ENCODE measurements at places on chromosomes 3 and 15. TPM values are rescaled to one million over a fixed set of nuclear protein-coding genes. Genes with fewer than 3 reads are reported as not detected.

Gene EPHA3
- not detected for polyA plus RNA-seq

Gene ACKR2
- polyA plus RNA-seq, result 2.6 TPM

Gene AGBL1
- polyA plus RNA-seq, result 0.01 TPM

Gene NR1I2
- polyA plus RNA-seq, result 8.8 TPM

Gene SPTSSB
- 2.4 TPM for polyA plus RNA-seq

Gene CPA3
- polyA plus RNA-seq, result not detected

Gene TNNC1
- polyA plus RNA-seq, result 36.4 TPM

Gene FRMD5
- polyA plus RNA-seq, result 1.5 TPM

Gene MESP2
- not detected for polyA plus RNA-seq

Gene XIRP1
- polyA plus RNA-seq, result not detected

Gene GABRR3
- 0.83 TPM for polyA plus RNA-seq

- no peak overlapping the region for H3K4me3 ChIP-seq
- no peak overlapping the region for H3K27ac ChIP-seq
- H3K27me3 ChIP-seq, result no peaks in the 10 kb centered on the region
- no peaks in the 10 kb centered on the region for H3K4me1 ChIP-seq
- DNase-seq, result no peak
Observed at GRCh38 chr3:117074826-117075225, 365.2 kb downstream of the TUSC7 start.

DNA sequence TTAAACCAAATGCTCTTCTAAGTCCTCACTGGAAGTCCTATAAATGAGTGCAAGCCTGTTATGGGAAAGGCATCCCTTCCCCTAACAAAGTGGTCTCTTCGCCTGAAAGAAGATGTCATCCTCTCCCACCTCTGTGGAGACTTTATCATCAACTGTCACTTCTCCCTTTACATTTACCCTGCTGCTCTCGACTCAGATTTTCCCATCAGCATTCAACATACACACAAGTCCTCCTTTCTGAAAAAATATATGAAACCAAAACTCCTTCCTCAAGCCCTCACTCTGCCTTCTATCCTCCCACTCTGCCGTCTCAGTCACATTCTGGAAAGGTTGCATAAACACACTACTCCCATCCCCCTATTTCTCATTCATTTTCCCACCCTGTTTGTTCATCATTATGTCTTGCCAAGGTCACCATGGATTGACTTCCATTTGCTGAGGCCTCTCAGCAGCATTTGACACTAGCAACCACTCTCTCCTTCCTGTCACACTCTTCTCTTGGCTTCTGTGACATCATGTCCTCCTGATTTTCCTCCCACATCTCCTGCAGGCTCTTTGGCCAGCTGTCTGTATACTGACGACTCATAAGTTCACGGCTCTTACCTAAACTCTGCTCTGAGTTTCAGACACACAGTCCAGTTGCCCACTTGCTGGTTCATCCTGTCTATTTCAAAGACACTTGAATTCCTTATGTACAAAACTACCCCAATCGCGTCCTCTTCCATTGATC, 70.3 kb upstream of the SMAD3 start:
- no peaks in the 10 kb centered on the region for H3K36me3 ChIP-seq
- H3K27ac ChIP-seq, result no peak overlapping the region
- peaks cover 43% of the 10 kb centered on the region for H3K4me1 ChIP-seq
- no peaks in the 10 kb centered on the region for H3K27me3 ChIP-seq
- H3K4me3 ChIP-seq, result no peak overlapping the region

DNA sequence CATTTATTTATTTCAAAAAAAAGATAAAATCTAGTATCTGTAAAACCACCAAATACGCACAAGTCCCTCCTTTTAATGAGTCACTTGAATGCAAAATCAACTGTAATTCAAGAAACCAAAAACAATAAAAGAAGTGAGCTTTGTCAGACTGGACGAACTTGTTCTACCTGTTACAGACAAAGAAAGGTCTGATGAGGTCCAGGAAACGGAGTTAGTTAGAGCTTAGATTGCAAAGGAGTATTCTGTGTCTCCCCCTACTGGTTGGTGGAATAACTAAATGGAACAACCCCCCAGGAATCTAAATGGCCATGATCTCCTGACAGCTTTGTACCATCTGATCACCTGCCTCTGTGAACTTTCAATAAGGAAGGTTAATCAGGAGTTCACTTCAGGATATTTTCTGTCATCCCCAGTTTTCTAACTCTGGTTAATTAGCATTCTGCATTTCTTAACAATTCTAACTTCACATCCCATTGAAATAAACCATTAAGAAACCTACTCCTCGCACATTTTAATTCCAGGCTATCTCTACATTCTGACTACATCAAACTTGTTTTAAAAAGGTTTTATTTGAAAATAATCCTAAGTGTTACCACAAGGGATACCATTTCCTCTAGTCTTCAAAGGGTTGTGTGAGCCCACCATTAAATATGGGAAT, 333.0 kb upstream of the SATB1 start:
- no peaks in the 10 kb centered on the region for H3K27me3 ChIP-seq
- no peaks in the 10 kb centered on the region for H3K36me3 ChIP-seq
- H3K27ac ChIP-seq, result no peak overlapping the region
- DNase-seq, result peak; percentile 47

- no peak for DNase-seq
- H3K4me3 ChIP-seq, result no peak overlapping the region
- no peak overlapping the region for H3K27ac ChIP-seq
- H3K36me3 ChIP-seq, result no peaks in the 10 kb centered on the region
Observed at GRCh38 chr15:82553846-82554245, 13.6 kb upstream of the RPS17 start.

DNA sequence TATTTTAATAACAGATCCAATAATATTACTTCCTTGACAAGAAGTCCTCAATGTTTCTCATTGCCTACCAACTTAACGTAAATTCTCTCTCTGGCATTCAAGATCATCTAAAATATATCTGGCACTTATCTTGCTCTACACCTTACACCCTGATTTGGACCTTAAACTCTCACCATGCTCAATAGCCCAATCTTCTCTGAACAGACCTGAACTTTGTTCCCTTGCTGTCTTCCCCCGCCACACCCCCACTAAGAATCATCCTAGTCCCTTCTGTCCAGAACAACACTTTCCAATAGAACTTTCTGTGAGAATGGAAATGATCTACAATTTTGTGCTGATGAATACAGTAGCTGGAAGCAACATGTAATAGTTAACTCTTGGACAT, 44.9 kb downstream of the P2RY1 start:
- no peak overlapping the region for H3K27ac ChIP-seq
- DNase-seq, result no peak
- no peaks in the 10 kb centered on the region for H3K4me1 ChIP-seq
- H3K36me3 ChIP-seq, result no peaks in the 10 kb centered on the region
- H3K4me3 ChIP-seq, result no peak overlapping the region

DNA sequence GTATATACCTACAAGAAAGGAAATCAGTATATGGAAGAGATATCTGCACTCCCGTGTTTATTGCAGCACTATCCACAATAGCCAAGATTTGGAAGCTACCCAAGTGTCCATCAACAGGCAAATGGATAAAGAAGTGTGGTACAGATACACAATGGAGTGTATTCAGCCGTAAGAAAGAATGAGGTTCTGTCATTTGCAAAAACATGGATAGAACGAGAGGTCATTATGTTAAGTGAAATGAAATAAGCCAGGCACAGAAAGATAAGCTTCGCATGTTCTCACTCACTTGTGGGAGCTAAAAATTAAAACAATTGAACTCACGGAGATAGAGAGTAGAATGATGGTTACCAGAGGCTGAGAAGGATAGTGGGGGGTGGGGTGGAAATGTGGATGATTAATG, 53.1 kb downstream of the FAM81A start:
- H3K4me3 ChIP-seq, result no peak overlapping the region
- H3K27ac ChIP-seq, result no peak overlapping the region
- no peaks in the 10 kb centered on the region for H3K36me3 ChIP-seq
- H3K4me1 ChIP-seq, result peaks cover 12% of the 10 kb centered on the region
- 0 out of 3 replicates have a peak, but pooled peaks cover 3% of the 10 kb centered on the region for H3K27me3 ChIP-seq

GRCh38 chr3:149188494-149188893, 33.1 kb downstream of the CP start:
- no peak for DNase-seq
- H3K36me3 ChIP-seq, result peaks cover 60% of the 10 kb centered on the region
- H3K4me3 ChIP-seq, result no peak overlapping the region
- no peaks in the 10 kb centered on the region for H3K4me1 ChIP-seq
- no peaks in the 10 kb centered on the region for H3K27me3 ChIP-seq
- no peak overlapping the region for H3K27ac ChIP-seq

DNA sequence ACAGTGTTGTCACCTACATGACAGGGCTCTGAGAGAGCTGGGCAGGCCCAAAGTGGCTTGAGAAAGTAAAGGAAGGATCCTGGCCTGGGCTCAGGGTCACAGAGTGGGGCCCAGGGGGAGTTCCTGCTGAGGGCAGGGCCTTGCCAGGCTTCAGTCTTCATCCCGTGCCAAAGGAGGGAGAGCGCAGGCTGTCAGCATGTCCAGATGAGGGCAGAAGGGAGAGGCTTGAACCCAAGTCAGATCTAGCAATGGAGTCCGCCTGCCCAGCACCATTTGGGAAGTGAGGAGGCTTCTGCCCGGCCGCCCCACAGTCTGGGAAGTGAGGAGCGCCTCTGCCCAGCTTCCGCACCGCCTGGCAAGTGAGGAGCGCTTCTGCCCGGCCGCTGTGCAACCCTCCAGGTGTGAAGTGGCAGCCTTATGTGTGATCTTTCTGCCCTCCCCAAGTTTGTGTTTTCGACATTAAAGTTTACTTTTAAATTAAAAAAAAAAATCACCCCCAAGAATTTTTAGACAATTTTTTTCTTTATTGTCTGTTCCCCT, 303.6 kb upstream of the PROK2 start:
- H3K27me3 ChIP-seq, result no peaks in the 10 kb centered on the region
- H3K4me3 ChIP-seq, result no peak overlapping the region
- H3K4me1 ChIP-seq, result no peaks in the 10 kb centered on the region
- H3K36me3 ChIP-seq, result no peaks in the 10 kb centered on the region
- DNase-seq, result no peak

DNA sequence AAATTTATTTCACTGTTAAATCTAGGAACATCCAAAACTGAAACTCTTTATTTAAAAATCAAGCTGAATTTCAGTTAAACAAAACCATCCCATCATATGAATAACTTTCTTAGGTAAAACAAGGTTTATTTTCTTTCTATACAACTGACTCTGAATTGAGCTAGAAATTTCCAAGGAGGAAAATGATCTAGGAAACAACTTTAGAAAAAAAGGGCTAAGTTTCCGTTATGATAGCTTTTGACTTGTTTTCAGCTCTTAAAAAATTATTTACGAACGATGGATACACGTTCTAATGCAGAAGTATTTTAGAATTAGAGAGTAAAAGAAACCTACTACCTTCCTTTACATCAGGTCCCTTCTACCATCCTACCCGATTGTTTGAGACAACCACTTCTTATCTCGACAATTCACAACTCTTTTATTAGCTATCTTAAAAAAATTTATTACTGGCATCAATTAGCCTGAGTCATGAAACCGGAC, 1.8 kb upstream of the IGF1R start:
- H3K36me3 ChIP-seq, result no peaks in the 10 kb centered on the region
- no peak overlapping the region for H3K27ac ChIP-seq
- no peak for DNase-seq
- H3K27me3 ChIP-seq, result peaks cover 1% of the 10 kb centered on the region

- H3K36me3 ChIP-seq, result no peaks in the 10 kb centered on the region
- H3K4me3 ChIP-seq, result no peak overlapping the region
- no peaks in the 10 kb centered on the region for H3K4me1 ChIP-seq
- peak; percentile 65 for DNase-seq
- H3K27ac ChIP-seq, result no peak overlapping the region
Observed at GRCh38 chr3:70120357-70120966, 120.9 kb downstream of the SAMMSON start.

DNA sequence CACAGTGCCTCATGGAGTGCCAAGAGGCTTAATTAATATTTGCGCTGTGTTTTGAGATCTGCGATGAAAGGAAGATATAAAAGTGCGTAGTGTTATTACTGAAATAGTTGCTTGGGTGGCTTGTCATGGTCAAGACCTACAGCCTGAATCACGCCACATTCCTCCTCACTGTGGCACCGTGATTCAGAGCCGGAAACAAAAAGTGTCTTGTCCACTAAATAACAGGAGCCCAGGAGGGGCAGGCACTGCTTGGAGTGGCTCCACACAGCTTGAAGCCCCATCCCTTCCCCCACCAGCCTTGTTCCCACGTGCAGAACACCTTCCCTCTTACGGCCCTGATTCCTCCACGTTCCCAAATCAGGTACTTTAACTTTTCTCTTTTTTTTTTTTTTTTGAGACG, 1.2 kb upstream of the LRRC15 start:
- H3K4me3 ChIP-seq, result no peak overlapping the region
- peaks cover 73% of the 10 kb centered on the region for H3K27me3 ChIP-seq
- no peak for DNase-seq
- H3K36me3 ChIP-seq, result no peaks in the 10 kb centered on the region
- peaks cover 14% of the 10 kb centered on the region for H3K4me1 ChIP-seq

GRCh38 chr3:169604568-169604967, 58.9 kb downstream of the MECOM start:
- no peak overlapping the region for H3K4me3 ChIP-seq
- no peaks in the 10 kb centered on the region for H3K4me1 ChIP-seq
- no peak overlapping the region for H3K27ac ChIP-seq

DNA sequence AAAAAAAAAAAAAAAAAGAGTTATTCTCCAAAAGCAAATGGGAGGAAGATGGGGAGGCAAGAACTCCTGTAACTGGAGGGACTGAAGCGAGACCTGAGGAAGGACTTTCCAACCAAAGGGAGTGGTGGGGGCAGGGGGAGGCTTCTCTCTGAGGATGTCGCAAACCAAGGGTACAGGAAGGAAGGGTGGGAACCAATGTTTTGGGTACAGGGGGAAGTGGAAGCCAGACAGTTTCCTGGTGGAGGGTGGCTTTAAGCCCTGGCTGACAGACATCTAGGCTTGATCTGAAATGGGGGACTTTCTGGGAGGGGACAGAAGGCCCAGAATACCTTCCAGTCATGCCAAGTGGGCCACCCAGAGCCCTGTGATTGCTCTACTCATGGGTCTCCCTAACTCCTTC, 27.0 kb downstream of the VIPR1 start:
- H3K4me1 ChIP-seq, result no peaks in the 10 kb centered on the region
- H3K27me3 ChIP-seq, result peaks cover 2% of the 10 kb centered on the region
- H3K27ac ChIP-seq, result no peak overlapping the region
- no peak overlapping the region for H3K4me3 ChIP-seq
- no peaks in the 10 kb centered on the region for H3K36me3 ChIP-seq

DNA sequence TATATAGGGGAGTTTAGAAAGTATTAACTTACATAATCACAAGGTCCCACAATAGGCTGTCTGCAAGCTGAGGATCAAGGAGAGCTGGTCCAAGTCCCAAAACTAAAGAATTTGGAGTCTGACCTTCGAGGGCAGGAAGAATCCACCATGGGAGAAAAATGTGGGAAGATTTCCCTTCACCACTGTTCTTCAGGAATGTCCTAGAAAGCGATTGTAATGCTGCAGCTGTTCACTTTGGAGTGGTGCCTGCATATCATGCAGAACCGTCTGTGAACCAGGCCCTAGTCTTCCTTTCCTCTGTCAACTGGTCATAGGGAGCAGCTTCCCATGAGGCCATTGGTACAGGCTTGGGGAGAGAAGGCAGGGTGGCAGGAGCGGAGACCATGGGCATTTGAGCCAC, 497.9 kb upstream of the ARPP21 start:
- DNase-seq, result no peak
- no peaks in the 10 kb centered on the region for H3K27me3 ChIP-seq
- H3K36me3 ChIP-seq, result no peaks in the 10 kb centered on the region
- no peaks in the 10 kb centered on the region for H3K4me1 ChIP-seq

Data from HepG2 (cell line).